ENCODE measurements at places on chromosomes 1 and 21. TPM values are rescaled to one million over a fixed set of nuclear protein-coding genes. Genes with fewer than 3 reads are reported as not detected.

GRCh38 chr1:58104960-58105359 is 441.6 kb downstream of the OMA1 start:
- no peak for ATAC-seq

DNA sequence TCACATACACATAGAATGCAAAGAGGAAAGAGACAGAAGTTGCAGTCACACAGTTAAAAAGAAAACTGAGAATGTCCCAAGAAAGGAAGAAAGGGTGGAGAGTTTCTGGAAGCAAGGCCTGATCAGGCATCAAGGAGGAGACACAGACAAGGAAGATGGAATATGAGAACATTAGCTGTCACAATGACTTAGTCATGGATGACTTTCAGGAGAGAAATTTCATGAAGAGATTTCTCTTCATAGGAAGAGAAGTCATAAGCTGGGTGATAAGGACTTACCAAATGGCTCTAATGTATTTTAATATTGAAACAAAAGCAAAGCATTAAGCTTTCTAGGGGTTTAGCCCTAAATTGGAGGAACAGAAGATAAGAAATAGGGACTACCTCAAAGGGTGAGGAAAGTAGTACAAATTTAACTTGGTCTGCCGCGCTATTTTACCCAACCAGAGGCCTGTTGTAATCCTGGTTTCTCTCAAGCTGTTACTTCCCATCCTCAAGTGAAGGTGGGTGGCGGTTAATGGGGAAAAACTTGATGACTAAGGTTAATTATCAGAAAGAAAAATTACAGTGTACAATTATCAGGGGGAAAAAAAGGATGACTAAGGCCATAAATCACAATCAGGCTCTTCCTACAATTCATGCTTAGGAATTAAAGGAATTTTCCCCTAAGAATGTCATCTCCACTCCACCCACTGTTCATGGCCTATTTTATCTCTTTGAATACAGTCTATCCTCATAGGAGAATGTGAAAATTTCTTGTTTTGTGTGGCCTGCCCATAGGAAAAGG is 93.9 kb upstream of the ADGRL2 start:
- no peak for ATAC-seq

DNA sequence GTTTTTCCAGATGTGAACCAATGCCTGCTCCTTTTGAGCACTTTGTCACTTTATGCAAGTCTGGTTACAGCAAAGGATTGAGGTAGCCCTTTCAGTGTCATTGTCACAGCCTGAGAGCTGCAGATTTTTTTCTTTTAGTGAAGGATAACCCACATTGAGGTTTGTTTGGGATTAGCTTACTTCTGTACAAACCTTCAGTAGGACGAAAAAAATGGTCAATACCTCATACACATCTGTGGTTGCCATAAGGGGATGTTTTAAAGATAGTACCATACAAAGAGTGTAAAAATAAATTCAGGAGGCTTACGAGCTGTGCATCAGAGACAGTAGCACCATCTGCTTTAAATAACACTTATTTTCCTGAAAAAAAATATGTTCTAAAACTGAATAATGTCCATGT is 566.0 kb downstream of the AJAP1 start:
- ATAC-seq = no peak

GRCh38 chr1:92951141-92951582 is 10.1 kb downstream of the DIPK1A start:
- peak; percentile 76 for ATAC-seq

EPHB2 gene
- not detected for total RNA-seq

TTC39A gene
- not detected for total RNA-seq

SPRR2G gene
- not detected for total RNA-seq
